Cerebellar cortex (tissue), 1 donor: ENCODE measurements at places on chromosomes 5 and 9.

DNA sequence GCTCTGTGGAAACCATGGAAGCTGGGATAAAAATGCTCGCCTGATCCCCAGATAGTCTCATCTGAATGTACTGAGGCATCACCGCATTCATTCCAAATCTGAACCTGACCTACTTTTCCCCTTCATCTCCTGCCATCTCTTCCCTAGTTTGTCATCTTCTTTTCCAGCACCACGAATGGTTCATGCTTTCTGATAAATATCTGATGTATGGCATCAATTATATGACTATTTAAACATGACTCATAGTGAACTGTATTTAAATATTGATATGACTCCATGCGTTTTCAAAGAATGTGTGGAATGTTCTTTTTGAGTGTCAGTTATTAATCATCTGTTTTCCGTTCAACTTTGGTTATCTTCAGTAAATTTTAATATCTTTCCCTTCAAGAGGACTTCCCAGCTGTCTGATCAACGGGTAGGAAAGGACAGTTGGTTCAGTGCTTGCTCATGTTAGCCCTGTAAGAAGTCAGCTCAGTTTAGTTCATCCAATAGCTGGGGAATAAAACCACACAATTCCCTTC lies 21.1 kb downstream of the BASP1 start:
- DNase-seq = peak; percentile 60

DNA sequence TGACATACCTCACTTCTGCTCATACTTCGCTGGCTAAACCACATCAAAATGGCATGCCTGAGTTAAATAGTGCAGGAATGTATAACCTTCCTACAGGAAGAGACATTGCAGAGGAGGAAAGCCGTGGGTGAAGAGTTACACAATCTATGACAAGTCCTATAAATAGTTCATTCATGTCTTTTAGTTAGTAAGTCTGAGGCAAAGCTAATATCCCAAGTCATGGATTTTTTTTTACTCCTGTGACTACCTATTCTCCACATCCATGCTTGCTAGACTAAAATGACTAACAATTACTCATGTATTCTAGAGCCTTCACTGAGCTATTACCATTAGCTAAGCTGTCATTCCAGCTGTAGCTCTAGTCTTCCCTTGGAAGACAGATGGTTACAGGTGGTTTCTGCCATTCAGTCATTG lies 391.3 kb downstream of the NR2F1-AS1 start:
- DNase-seq = no peak

GRCh38 chr5:170248172-170248930 lies 15.6 kb downstream of the C5orf58 start:
- no peak for DNase-seq

DNA sequence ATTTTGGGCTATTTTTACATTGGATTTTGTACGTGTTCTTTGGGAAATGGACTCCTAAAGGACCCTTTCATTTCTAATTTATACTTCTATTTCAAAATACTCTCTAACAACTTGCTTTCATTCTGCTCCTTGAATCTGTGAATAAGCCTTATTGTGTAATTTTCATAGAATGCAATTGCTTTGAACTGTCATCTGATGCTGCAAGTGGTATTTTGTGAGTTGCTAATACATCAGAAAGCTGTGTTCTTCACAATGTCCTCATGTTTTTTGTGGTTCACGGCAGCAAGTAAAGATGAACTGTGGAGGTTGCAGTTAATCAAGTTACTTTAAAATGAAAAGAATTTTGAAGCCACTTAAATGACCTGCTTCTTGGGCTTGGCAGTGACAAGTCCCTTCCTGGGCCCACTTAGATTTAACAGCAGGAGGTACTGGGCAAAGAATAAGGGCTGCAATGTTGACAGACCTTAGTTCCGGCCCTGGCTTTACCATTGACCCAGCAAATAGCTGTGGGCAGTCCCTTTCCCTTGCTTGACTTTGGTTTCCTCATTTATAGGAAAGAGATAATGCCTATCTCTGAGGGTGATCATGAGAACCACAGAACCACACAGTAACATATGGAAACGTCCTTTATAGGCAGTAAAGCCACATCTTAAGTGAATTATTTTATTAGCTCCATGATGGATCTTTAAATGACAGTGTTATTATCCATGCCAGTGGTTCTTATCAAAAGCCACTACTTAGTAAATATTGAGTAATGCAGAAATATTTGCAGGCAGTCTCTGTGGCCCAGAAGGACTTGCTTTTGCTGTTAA lies 54.8 kb downstream of the IQGAP2 start:
- no peak for DNase-seq

DNA sequence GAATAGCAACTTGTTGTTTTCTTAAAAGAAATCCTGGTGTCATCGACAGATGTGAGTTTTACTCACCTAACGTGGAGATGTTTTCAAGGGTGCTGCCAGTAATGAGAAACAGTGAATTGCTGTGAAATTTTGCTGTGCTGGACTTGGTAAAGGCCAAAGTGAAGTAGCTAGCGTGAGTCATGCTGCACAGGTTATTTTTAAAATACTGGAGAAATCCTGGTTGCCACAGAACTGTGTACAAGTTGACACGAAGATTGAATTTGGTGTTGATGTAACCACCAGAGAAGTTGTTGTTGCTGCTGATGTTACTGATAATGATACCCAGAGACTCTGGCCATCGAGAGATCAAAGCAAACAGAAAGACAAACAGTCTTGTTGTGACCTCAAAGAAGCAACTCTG lies 187.9 kb upstream of the NFIL3 start:
- DNase-seq = no peak

DNA sequence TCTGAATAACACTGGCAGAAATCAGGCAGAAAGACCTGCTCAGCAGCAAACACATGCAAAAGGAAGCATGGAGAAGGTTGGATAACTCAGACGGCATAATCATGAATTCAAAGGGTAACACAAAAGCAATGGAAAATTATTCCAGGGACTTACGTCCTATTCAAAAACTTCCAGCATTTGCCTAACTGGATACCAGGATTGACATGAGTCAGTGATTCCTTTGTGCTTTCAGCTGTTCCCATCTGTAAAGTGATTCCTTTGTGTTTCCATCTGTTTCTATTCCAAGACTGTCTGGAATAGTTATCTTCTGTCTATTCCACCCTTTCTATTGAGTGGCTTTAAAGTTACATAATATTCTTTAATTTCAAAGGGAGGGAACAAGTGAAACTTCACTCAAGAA lies 1361.7 kb upstream of the CDH9 start:
- DNase-seq = no peak

- DNase-seq = peak; percentile 75
Observed at GRCh38 chr5:88140396-88140855, 128.2 kb downstream of the TMEM161B start.

- DNase-seq = no peak
Observed at GRCh38 chr5:98066910-98067309, 706.6 kb upstream of the RGMB start.

DNA sequence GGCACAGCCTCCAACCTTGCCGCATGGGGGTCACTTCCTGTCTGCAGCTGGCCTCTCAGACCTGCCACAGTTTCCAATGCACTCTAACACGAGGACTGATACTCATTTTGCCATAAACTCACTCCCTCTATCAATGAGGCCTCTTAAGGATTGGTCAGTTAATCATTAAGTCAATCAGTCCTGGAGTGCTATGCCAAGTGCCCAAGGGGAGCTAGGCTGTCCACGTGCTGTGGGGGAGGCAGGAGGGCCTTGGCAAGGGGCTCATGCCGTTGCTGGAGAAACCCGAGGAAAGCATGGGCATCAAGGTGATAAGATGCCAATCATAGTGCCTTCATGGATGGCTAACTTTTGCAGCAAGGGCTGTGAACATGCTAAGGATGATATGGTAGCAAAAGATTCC lies 1.7 kb upstream of the ALDH1B1 start:
- DNase-seq = no peak

DNA sequence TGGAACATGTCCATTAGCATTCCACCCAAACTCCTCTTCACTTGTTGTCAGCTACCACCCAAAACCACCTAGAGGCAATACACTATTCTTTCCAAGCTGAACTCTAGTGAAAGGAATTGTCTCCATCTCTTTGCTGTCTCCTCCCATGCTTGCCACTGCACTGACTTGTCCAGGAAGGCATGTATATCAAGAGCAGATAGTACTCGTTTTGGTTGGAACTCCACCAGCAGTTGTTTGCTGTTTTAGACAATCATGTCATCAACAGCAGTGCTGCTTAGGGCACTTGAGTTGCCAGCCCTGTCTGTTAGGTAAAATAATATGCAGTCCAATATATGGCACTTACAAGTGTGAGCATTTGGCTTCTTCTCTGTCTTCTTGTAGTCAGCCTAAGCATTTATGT lies 80.0 kb upstream of the SAP30L start:
- DNase-seq = no peak

- no peak for DNase-seq
Observed at GRCh38 chr5:57291894-57292293, 118.0 kb downstream of the GPBP1 start.

DNA sequence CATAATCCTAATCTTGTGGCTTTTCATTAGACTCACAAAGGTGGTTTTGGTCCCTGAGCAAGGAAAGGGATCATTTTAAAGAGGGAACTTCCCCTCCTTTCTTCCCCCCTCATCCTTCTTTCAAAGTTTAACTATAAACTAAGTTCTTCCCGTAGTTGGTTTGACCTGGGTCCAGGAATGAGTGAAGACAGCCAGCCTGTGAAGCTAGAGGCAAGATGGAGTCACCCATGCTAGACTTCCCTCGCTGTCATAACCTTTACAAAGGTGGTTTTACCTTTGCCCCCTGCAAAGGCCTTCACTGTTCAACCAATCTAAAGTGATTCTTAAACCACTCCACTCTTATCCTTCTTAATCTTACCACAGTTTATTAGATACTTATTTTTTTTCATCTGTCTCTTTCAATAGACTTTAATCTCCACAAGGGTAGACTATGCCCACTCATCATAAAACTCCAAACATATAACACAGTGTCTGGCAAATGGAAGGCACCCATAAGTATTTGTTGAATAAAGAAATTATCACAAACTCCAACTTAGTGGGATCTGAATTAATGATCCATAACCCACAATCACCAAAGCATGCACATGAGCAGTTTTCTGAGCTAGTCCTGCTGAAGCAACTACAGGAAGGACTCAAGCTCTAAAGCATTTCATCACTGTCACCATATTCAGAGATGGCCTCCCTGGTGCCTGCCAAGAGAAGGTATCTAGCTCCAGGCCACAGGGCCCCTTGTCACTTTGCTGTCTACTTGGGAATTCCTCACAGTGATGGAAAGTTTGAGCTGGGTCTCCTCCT lies 369.0 kb downstream of the SPOCK1 start:
- no peak for DNase-seq

GRCh38 chr9:131880833-131881583 lies 141.1 kb upstream of the RAPGEF1 start:
- no peak for DNase-seq

DNA sequence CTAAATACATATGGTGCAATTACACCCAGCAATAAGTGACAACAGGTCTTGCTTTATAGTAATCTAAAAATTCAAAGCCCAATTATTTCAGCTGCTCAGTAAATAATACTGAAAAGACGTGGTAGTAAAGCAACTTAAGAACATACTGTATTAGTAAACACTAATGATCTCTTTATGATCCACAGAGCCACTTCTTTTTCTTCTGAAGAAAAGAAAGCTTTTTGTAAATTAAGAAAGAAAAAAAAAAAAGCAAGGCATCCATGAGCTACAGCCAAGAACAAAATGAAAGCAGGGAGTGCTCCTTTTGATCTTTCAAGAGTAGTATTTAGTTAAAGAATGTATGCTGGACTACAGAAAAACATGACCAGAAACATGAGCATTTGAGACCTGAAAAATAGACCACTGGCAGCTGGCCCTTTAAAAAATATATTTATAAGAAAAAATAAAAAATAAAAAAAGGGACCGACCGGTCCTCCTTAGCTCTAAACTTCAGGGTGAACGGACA lies 348.7 kb downstream of the GLIS3 start:
- DNase-seq = no peak

DNA sequence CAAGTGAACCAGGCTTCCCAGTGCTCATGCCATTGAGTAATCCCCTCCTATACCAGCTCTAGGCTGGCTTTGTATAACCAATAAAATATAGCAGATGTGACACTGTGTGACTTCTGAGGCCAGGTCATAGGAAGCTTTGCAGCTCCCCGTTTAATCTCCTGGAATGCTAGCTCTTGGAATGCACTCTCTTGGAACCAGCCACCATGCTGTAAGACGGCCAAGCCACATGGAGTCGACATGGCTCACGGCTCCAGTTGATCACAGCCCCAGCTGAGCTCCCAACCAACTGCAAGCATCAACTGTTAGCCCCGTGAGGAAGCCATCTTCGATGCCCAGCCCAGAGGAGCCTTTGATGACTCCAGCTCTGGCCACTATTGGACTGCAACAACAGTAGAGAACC lies 74.5 kb downstream of the SH3TC2 start:
- DNase-seq = no peak

- no peak for DNase-seq
Observed at GRCh38 chr9:136840140-136840876, 2.0 kb upstream of the AJM1 start.

- DNase-seq = no peak
Observed at GRCh38 chr5:149424371-149425315, 45.6 kb upstream of the IL17B start.

GRCh38 chr5:150544611-150545219 lies 36.8 kb downstream of the NDST1 start:
- peak; percentile 65 for DNase-seq

DNA sequence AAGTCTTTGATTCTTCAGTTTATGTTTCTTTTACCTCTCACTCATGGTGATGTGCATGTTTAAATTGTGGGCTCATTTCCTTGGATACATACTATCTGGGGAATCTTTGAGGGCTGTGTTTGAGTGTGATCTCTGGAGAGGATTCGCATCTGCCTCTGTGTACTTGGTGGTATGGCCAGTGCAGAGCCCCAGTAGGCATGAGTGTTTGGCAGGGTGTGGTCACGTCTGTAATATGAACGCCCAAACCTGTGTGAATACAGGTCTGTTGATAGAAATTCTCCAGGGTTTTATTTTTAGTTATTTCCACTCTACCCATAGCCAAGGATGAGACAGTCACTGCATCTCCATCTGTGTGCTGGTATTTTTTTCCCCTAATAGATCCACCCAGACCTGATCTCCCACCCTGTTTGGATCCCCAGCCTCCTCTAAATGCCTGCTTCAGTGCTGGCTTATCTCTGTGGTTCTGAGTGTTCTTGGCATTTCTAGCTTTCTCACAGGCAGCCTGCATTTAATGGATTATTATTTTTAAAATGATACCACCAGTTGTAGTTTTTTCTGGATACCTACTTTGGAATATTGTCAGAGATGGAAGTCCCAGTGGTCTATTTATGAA lies 37.5 kb downstream of the TJP2 start:
- DNase-seq = no peak

DNA sequence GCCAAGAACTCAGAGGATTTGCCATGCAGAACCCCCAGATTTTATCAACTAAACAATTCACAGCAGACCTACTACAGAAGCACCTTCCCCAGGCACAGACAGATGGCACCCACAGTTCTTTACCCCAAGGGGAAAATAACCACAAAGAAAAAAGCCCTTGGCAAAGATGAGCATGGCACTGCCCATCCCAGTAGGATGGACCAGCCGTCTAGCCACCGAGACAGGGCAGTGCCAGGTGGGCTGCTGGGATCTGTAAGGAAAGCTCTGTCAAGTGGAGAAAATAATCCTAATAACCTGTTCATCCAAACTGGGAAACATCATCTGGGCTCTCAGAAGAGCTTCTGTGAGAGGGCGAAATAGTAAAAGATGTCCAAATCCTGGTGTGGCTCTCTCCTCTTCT lies 130.0 kb downstream of the COL23A1 start:
- DNase-seq = no peak
